Anterior cingulate cortex (tissue), 58 donors: ENCODE measurements at places on chromosomes 2 and 18.

GRCh38 chr2:205882806-205883425 lies 200.6 kb downstream of the NRP2 start:
- no peak for DNase-seq

GRCh38 chr2:66275984-66276383 lies 158.9 kb upstream of the MEIS1 start:
- no peak for DNase-seq

GRCh38 chr2:101442042-101442666 lies 32.8 kb downstream of the RFX8 start:
- no peak for DNase-seq

- no peak for DNase-seq
These were observed 8.2 kb upstream of the GPR17 start for GRCh38 chr2:127637725-127638252.

GRCh38 chr2:189538402-189538801 lies 42.2 kb downstream of the SLC40A1 start:
- no peak for DNase-seq

- no peak for DNase-seq
These were observed 107.9 kb upstream of the LMAN1 start for GRCh38 chr18:59466980-59467379.
